ENCODE measurements at places on chromosomes 13 and 19.

DNA sequence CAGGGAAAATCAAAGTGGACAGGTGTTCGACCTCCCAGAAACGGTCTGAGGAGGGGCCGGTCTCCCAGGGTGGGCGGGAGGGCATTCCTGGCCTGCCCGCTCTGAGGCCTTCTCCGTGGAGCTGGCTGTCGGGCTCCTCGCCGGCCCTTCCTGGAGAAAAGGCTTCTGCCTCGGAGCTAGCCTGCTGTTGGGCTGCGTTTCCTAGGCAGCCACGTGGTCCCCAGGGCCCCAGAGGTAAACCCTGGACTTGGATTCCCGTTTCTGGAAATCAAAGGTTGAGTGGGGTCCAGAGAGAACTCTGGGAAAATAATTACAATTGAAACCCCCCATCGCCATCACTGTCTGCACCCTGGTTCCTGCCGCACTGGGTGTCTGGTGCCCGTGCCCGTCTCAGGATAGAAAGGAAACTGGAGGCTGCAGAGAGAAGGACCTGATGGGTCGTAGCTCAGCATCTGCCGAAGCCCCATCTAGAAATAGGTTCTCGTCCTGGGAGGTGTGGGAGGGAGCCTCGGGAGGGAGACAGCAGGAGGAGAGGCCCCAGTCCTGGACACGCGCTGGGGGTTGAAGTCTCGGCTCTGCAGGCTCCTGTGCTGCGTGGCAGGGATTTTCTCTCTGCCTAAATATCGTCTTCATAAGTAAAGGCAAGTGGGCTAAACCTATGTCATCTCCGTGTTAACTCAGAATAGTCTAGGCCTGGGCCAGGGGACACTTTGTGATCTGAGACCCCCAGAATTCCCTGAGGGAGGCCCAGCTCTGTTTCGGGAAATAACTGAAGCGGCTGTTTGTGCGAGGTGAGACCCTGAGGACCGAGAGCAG lies 7.7 kb upstream of the PROZ start:
- DNase-seq, result no peak

DNA sequence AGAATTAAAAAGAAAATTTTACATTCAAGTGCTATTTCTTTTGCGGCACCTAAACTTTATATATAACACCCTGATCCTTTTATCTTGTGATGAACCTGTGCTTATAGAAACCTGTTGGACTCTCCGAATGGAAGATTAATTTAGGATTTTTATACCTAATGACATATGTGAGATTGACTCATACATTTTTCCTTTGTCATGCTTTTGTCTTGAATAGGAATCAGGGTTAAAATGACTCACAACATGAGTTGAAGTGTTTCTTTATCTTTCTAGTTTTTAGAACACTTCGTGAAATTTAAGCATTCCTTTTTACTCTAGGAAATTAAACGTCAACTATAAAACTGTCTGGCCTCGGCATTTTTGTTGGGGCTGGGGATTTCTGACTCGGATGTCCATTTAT lies 378.9 kb downstream of the PCDH20 start:
- DNase-seq, result no peak

DNA sequence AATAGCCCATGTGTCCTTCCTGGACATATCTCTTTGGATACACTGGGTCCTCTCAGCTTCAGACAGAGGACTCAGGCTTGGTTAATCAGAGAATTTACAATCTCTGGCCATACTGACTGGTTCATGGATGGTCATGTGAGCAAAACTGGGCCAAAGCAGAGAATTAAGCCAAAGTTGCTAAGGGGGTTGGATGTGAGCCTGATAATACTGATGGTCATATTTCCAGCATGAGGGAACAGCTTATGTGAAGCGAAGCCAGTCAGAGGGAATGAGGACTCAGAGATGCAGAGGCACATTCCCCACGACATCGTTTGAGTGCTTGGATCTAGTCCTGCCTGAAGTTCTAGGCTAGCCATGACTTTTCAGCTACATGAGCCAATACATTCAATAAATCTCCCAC lies 22.0 kb upstream of the LRRC4B start:
- DNase-seq, result no peak

- no peak for DNase-seq
These were observed 69.7 kb downstream of the RASA3 start for GRCh38 chr13:114062754-114063153.

- DNase-seq, result no peak
These were observed 370.0 kb downstream of the FGF9 start for GRCh38 chr13:22040810-22041364.

DNA sequence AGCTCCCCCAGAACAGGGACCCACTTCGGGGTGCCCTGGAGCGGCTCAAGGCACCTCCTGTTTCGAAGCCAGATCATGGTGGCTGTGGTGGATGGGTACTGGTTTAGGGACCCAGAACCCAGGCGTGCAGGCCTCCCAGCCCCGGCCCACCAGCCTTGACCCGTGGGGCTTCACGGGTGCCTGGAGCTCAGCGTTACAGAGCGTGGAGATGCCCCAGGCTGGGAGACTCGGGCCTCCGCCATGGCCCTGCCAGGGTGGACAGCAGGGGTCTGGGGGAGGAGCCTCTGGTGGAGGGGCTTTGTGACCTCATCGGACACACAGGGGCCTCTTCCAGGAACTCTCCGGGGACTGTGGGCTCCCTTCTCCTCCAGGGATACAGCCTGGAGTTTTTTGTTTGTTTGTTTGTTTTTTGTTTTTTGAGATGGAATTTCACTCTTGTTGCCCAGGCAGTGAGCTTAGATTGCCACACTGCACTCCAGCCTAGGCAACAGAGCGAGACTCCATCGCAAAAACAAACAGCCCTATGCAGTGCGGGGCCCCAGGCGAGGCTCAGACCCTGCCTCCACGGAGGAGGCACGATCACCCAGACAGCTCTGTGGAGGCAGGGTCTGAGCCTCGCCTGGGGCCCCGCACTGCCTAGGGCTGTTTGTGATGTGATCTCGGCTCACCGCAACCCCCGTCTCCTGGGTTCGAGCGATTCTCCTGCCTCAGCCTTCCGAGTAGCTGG lies at the start of gene GARIN5B:
Gene GARIN5B, minus strand, starts transcription at position 271 of the 727 bp plus-strand sequence. Its CDS starts 194 bp downstream, at position 77.
- no peak for DNase-seq

GRCh38 chr19:17529239-17530158 lies 18.1 kb downstream of the PGLS start:
- no peak for DNase-seq

DNA sequence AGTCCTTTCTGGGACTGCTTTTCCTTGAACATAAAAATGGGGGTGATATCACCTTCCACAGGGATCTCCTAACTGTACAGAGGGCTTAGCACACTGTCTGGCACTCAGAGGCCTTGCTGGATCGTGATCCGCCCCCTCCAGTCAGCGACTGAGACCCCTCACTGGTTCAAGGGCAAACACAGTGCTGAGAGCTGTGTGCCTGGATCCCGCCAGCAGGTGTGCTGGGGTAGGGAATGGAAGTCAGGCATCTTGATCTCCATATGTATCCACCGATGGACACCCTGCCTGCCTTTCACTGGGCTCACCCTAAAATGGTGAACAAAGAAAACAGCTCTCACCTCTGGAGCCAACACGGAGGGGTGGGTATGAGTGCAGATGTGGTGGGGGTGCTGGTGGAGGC lies 64.3 kb downstream of the IRS2 start:
- no peak for DNase-seq
